ENCODE measurements at places on chromosomes 16 and 17.

DNA sequence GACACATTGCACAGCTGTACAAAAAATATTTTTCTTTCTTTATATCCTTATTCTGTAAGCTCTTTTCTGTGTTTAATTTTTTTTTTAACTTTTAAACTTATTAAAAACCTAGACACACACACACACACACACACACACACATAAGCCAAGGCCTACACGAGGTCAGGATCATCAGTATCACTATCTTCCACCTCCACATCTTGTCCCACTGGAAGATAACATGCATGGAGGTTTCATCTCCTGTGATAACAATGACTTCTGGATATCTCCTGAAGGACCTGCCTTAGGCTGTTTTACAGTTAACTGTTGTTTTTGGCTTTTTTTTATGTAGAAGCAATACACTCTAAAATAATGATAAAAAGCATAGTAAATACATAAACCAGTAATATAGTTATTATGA is 71.2 kb downstream of the TNRC6C start:
- DNase-seq = no peak

- peak; percentile 22 for DNase-seq
Observed at GRCh38 chr16:87060034-87060986, 256.9 kb downstream of the C16orf95 start.

- peak; percentile 88 for DNase-seq
Observed at GRCh38 chr17:7843536-7844291, 9.7 kb downstream of the KDM6B start.

DNA sequence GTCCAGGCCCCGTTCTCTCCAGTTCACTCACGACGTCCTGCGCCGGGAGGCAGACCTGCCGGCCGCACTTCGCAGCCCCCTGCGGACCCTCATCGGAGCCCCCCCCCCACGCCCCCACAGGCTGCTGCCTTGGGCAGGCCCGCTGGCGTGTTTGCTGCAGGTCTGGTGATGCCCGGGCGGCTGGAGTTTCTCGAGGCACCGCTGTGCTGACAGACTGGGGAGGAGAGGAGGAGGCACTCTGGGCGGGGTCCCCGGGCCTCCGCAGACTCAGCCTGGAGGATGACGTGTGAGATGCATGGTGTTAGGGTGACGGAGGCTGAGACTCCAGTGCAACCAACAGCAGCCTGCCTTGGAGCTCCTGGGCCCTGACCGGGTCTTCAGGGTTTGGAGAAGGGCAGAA is 24.1 kb downstream of the BAIAP2 start:
- peak; percentile 56 for DNase-seq

DNA sequence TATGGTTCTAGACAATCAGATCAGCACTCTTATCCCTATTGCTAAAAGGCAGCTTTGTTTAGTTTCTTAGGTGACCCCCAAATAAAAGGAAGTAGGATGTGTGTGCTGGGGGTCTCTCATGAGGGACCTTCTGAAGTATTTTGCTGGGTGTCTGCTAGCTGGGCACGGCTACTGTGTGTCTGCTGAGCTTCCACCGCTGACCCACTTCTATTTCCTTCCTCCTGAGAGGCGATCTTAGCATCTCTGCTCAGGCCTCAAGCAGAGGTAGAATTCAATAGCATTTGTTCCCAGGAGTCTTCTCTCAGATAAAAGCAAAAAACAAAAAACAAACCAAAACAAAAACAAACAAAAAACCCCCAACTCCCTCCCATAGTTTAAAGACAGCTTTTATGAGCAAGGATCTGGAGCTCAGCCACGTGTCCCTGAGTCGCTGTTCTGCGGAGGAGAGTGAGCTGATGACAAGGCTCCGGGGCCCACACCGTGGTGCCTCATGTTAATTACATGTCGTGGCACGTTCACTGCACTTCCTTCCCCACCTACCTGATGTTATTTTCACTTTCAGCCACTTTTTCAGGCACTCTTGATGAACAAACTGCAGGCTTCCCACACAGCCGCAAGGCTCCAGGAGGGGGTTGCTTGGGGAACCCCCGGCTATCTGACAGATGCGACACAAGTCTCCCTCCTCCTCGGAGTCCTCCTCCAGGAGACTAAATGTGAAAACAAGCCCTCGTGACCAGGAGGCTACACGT is 83.5 kb downstream of the MARCHF10 start:
- peak; percentile 94 for DNase-seq

GRCh38 chr17:78272181-78272913 is 40.9 kb downstream of the TMEM235 start:
- DNase-seq = peak; percentile 97

DNA sequence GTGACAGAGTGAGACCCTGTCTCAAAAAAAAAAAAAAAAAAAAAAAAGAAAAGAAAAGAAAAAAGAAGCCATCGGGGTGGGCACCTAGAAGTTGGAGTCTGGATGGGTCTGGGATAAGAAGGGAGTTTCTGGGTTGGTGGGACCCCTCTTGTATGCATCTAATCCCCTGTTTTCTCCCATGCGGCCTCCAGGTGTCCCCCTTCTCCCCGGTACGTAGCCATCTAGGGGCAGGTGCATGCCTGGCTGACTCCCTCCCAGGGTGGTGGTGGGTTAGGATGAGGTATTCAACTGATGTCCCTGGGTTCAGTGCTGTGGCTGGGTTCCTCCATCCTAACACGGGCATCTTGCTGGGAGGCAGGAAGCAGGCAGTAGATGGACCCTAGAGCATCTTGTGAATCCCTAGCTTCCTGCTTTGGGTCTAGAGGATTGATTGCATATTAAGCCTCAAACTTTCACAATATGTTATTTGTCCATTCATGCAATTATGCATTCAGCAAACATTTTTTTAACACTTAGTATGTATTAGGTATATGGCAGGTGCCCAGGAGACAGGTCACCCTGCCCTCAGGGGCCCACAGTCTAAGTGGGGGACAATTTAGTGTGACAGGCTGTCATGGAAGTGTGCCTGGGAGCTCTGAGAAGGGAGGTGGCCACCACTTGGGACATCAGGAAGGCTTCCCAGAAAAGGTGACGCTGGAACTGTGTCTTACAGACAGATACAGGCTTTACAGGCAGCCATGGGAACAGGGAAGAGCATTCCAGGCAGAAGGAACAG is 13.1 kb downstream of the FMNL1 start:
- DNase-seq = peak; percentile 18

GRCh38 chr16:81821436-81822128 is 42.5 kb downstream of the PLCG2 start:
- DNase-seq = no peak

- DNase-seq = no peak
Observed at GRCh38 chr17:34623856-34624766, 44.7 kb downstream of the TMEM132E start.

GRCh38 chr17:40821536-40821935 is 878 bp downstream of the KRT10 start:
- no peak for DNase-seq

DNA sequence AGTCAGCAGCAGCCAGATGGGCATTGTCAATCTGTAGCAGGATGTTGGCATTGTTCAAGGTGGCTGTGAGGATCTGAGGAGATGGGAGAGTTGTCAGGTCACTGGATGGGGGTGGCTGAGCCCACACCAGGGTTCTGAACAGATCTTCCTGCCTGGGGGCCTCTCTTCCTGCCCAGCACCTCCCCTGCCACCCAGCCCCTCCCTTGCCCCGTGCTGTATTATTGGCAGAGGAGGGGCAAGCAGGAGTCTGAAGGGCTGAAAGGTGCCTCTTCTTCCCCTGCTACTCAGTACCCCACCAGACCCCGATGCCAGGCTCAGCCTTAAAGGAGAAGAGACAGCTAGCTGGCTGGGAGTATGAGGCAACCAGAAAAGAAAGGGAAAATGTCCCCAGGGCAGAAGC is 93.0 kb downstream of the GOSR1 start:
- no peak for DNase-seq

GRCh38 chr17:9309216-9309615 is 266.4 kb downstream of the STX8 start:
- no peak for DNase-seq

- peak; percentile 62 for DNase-seq
Observed at GRCh38 chr17:54426296-54426886, 474.3 kb upstream of the TOM1L1 start.

- DNase-seq = no peak
Observed at GRCh38 chr17:11896199-11896598, 101.1 kb downstream of the ZNF18 start.

GRCh38 chr17:50003911-50004310 is 8.9 kb upstream of the DLX3 start:
- DNase-seq = peak; percentile 70

DNA sequence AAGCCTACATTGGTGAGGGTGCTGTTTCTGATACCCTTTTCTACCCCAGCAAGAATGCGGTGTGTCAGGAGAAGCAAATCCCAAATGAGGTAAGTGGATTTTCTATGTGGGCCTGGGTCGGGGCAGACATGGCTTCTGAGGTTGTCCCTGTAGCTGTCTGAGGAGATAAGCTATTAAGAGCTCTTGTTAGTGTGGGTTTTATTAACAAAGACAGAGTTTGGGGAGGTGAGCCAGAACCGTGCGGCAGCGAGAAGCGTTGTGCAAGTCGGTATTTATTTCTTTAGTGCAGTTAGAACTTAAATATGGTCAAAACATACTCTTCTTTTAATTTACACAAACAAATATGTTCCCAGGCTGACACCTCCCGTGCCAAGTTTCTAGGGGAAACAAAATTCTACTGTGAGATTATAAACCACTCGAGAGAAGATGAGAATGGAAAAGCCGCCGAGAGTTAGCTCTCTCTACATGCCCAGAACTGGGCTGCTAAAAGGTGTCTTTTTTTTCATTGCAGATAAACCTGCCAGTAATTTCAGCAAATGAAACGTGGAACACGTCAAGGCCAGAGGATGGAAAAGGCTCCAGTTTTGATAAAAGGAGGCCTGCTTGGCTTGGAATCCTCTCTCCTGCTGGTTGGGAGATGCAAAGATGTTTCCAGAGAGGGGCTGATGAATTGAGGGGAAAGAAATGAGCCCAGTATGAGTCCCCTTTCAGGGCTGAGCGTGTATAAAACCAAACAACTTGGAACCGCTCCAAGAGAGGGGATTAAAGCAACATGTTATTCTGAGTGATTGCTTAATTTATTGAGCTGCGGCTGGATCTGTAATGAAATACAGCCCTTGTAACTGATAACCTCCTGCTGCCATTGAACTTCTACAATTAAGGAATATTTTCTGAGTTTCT is 254.6 kb downstream of the MRTFB start:
- no peak for DNase-seq

DNA sequence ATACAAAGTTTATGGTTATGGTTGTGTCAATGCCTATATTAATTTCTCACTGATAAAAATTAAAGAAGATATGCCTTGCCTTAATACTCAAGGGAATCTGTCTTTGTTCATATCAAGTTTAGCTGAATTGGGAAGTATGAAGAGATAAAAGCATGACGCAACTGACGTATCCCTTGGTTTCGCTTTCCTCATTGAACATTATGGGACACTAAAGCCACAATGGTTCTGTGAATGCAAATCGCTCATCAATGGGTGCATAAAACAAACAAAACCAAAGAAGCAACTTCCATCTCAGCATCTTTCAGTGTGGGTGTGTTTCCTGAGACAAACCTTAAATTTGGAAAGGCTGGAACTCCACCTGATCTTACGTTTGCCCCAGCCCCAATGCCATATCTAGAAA is 108.2 kb downstream of the NPIPB5 start:
- DNase-seq = no peak

DNA sequence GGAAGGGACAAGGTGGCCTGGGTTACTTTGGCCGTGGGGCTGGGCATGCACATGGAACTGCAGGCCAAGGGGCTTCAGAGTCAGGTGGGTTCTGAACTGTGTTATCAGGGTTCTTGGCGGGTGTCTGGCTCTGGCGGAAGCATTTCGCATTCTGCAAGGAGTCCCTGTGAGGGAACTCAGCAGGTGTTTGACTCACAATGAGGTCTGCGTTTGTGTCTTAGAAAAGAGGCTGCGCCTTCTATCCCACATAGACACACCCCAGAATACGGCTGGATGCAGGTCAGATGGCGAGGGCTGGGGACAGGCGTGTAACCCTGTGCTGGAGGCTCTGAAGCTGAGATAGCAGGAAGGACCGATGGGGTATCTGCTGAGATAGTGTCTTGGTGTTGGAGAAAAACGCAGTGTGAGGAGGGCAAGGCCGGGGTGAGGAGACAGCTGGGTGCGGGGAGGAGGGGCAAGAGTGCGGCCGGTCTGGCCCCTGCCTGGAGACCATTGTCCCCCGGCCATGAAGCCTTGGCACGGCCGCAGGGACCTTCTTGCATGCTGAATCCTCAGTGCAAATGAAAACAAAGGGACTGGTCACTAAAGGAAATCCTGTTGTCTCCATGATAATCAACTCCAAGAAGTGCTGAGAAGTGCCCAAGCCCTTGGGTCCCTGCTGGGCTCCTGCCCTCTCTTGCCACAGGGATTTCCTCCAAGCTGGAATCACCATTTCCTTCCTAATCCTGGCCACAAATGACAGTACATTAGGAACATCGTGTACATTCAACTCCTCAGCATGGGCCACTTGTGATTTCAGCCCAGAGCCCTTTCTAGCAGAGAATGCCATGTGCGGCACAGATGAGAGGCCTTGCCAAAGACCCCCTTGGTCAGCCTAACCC is 22.8 kb upstream of the MTSS2 start:
- DNase-seq = no peak

GRCh38 chr17:67378454-67379250 is 1.6 kb downstream of the PITPNC1 start:
- DNase-seq = peak; percentile 75

DNA sequence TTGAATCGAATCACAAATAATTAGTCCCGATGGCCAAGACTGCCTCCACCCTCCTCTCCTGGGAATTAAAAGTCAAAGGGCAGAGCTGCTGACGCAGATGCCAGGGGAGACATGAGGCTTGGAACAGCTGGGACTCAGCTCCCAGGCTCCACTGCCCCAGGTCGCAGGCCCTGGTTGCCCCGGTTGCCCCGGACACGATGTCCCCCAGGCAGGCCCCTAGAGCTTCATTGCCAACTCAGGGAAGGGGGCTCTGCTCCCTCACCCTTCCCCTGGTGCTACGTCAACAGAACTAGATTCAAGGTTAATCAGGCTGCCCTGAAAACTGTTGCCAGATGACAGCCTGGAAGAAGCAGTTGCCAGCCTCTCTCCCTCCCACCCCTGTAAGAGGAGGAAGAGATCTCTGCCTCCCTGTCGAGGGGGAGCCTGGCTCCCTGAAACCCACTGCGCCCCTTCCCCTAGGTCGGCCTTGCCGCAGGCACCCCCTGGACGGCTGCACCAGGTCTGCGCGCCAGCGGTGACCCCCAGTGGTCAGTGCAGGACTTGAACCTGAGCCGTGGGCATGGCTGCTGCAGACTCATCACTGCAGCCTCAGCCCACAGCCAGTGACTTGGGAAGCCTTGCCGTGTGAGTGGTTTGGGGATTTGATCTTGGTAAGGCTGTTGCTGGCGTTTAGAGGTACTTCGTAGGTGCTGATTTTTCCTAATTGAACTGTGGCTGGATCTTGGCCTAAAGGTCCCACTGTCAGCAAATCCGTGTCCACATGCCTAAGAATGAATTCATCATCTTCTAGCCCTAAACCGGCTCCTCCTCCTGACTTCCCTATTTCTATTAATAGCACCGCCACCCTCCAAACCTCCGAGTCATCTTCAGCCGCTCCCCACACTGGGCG is 84.1 kb upstream of the TOB1 start:
- DNase-seq = peak; percentile 95
